IMR-90 (cell line): ENCODE measurements at places on chromosomes 16 and 17.

DNA sequence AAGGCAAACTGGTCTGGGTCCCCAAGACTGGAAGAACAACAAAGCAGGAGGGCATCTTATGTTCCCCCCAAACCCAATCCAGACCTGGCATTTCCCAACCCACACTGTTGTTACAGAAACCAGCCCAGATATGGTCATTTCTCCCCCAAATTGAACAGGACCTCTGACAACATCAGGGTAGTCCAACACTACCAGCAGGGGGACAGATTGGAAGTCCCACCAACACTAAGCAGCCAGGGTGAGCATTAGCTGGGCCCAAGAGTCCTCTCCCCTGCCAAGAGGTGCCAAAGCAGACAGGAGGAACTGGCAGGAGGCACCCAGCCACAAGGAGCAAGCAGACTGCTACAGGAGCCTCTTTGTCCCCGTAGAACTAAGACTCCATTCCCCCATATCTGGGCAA is 29.3 kb upstream of the CNEP1R1 start:
- no peak for DNase-seq

- DNase-seq, result no peak
These were observed 14.0 kb downstream of the PRSS54 start for GRCh38 chr16:58280846-58281301.

DNA sequence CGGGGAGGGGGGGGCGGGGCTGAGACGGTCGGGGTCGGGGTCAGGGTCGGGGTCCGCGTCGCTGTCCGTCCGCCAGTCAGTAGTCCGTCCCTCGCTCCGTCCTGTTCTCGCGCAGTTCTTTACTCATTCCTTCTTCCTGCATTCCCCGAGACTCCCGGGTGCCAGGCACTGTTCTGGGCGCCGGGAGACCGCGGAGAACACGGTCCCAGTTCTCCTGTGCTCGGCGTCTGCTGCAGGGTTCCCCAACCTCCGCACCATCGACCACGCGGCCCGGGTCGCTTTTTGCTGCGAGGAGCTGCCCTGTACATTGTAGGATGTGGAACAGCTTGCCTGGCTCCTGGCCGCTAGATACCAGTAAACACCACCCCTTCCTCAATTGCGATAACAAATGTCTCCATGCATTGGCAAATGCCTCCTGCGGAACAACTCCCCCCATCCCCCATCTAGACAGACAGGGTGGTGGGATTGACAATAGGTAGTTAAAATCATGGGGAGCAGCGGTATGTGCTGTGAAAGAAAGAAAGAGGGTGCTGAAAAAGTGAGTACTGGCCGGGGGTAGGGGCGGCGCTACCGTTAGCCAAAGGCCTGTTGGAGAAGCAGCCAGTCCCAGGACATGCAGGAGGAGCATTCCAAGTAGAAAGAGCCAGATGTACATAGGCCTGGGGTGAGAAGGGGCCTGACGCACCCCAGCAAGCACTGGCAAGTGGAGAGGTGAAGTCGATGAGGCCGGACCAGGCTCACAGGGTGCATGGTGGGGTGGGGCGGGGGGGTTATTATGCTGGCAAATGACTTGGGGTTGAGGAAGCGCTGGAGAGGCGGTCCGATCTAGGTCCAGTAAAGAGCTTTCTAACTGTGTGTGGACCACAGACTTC is 631 bp downstream of the TRAF7 start:
- DNase-seq, result peak; percentile 76

DNA sequence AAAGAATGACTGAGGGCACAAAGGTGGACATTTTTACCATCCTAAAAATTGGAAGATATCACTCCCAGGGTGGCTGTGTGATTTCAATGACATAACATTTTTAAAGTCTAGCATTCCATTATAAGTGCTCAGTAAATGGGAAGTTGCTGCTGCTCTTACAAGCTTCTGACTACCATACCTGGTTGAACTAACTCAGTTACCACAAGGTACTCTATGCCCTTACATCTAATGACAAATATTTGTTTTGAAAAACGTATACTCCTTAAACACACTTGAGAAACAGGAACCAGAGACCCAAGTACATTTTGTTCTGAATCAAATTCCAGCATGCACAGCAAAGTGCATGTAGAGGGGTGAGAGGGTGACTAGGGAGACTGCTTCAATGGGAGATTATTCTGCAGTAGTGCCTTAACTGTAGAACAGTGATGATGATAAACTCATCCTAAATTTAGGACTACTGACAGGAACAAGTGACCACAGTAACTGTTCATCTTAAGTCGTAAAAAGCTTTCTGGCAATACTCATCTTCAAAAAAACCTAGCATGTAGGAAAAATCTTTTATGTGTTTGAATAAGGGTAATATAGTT is 83.5 kb downstream of the KANSL1 start:
- DNase-seq, result no peak

DNA sequence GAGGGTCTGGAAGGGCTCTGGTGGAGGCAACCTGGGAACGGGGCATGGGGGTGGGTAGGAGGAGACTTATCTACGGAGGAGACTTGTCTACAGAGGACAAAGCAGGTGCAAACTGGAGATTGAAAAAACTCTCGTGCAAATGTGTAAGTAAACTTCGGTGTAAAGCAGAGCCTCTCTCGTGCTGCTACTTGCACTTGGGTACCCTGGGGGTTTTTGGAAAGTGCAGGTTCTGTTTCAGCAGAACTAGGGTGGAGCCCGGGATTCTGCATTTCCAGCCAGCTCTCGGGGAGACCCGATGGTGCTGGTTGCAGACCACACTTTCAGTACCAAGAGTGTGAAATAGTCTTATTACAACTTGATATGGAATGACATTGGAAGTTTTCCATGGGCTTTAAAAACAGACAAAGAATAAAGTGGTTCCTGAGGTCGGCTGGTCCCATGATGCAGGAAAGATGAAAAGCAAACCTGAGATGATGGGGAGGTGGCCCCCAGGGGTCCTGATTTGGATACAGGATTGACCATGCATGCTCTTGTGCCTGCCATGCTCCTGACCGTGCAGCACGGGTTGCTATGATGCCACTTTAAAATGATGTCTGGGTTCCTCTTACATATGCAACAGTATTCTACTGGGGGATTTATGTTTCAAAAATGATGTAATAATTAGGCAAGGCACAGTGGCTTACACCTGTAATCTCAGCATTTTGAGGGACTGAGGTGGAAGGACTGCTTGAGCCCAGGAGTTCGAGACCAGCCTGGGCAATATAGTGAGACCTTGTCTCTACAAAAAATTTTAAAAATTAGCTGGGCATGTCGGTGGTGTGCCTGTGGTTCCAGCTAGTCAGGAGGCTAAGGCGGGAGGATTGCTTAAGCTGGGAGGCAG is 69.3 kb downstream of the IRF8 start:
- DNase-seq, result no peak

GRCh38 chr17:35185849-35186248 is 8.3 kb downstream of the SLC35G3 start:
- no peak for DNase-seq

DNA sequence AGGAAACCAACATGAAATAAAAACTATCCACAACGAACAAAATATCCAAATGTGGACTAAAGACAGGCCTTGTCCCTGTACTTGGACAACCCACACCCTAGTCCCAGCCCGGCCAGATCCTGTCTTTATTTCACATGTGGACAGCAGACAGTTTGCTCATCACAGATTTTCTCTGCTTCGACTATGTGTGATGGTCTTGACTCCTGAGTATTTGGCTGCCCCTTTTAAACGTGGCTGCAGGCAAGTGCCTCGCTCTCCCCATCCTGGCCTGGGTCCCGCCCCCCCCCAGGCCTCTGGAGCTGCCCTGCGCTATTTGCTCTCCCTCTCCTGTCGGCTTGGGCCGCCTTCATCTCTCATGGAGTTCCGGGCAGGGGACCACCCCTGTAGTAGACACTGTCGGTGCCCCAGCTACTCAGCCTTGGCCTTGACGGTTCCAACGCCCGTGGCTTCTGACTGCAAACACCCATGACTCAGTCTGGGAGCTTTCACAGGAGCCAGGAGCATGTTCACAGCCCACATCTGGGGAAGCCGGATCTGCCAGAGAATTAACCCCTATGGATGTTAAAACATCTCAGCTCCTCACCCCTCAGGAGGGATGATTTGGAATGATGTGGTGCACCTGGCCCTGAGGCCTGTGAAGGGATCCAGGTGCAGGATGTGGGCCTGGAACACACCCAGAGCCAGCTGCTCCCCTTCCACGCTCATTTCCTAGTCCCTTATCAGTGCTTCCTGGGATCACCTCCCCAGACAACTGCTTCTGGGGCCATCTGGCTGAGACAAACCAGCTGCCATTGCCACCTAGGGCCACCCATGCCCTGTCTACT is 229.7 kb upstream of the RPL38 start:
- no peak for DNase-seq
